ENCODE measurements at places on chromosomes 1 and 21.

GRCh38 chr21:37006486-37007291 lies at the start of gene RIPPLY3:
Gene RIPPLY3, plus strand, starts transcription at chr21:37006702. Its CDS starts 71 bp downstream, at chr21:37006773.
- DNase-seq: no peak

- no peak for DNase-seq
These were observed 380.0 kb upstream of the ADGRL2 start for GRCh38 chr1:81420760-81421159.

- no peak for DNase-seq
These were observed 319.9 kb upstream of the ADAMTS5 start for GRCh38 chr21:27286760-27287159.

- no peak for DNase-seq
These were observed 200.6 kb downstream of the RGS7 start for GRCh38 chr1:241156231-241156965.

DNA sequence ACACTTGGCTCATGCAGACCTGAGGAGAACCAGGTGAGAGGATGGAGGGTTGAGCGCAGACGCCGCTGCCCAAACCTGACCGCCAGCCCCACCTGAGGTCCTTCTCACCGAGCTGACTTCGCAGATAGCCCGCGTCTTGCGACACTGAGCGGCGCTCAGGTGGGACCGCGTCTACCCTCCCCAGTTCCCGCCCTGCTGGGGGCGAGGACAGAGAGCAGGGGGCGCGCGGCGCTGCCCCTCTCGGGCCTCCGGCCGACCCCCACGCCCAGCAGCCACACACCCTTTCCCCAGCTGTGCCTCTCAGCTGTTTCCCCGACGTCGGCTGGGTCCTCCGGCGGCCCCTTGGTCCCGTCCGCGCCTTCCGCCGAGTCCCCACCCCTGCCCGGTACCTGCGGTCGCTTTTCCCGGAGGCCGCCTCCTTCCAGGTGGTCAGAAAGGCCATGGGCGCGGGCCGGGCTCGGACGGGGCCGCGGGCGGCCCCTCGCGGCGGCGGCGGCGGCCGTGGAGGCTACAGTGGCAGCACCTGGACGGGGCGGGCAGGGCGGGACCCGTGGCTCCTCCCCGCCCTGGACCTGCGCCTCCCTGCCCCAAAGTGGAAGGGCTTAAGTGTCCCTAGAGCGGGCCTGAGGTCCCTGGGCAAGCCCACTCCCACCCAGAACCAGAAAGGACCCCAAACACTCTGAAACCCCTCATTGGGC lies 14.4 kb upstream of the TTC39A start:
- DNase-seq: no peak

DNA sequence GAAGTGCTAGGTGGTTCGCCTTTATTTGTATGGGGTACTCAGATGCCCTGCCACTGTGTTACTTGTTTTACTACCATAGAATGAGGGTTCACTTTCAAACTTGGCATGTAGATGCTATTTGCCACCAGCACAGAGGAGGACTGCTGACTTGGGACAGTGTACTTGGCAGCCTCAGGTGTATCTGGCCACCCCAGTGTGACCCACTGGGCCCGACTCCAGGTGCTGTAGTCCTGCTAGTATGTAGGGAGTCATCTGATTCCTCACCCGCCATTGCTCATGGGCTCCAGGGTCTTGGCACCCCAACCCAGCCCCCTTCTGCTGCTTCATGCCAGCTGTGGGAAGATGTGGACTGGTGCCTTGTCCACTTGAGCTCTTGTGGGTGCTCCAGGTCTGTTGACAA lies 40.0 kb downstream of the ZNF678 start:
- DNase-seq: no peak

GRCh38 chr1:55420026-55420425 lies 204.9 kb upstream of the USP24 start:
- no peak for DNase-seq

DNA sequence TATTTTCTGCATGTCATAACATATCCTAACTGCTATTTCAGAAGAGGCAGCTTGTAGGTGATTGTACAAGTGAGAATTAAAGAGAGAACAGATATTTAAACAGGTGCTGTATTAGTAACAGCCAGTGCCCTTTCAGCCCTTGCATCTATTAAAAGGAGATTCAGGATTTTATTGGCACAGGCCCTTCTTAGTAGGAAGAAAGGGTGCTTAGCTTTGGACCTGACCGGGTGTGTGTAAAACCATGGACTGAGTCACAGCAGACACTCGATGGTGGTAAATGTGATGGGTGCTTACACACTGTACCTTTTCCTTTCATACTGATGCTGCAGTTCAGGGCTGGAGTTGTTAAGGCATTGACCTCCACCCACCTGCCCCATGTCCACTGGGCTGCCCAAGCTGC lies 12.7 kb upstream of the CD101 start:
- no peak for DNase-seq

GRCh38 chr1:237838320-237838719 lies 52.4 kb downstream of the ZP4 start:
- no peak for DNase-seq

- no peak for DNase-seq
These were observed 44.0 kb downstream of the ACP6 start for GRCh38 chr1:147626291-147626690.

DNA sequence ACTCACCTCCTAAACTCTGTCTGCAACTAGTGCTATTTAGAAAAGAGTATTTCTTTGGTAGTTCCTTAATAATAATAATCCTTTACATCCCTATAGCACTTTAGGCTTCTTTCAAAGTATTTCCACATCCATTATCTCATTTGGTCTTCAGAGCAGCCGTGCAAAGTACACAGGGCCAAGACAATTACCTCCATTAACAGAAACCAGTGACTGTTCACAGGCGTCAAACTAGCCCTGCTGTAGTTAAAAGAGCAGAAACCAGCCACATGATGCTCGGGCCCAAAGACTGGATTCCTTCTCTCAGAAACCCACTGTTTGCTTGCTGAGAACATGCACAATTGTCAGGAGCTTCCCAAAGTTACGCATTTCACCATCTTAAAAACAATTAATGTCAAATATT lies 396.0 kb upstream of the DAB1 start:
- DNase-seq: no peak

DNA sequence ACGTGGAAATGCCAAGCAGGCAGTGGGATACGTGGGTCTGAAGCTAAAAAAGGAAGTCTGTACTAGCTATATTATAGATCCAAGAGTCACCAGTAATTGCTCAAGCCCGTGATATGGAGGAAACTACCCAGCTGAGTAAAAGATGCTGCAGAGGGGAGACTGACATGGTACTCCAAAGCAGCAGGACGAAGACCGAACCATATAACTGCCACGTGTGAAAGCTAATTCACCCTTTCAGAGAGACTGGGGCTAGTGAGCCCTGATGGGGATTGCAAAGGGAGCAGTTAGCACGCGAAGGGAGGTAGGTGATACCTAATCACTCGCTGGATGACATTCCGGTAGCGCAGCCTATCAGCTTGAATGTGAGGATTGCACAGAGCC lies 316 bp downstream of the AP4B1 start:
- no peak for DNase-seq

DNA sequence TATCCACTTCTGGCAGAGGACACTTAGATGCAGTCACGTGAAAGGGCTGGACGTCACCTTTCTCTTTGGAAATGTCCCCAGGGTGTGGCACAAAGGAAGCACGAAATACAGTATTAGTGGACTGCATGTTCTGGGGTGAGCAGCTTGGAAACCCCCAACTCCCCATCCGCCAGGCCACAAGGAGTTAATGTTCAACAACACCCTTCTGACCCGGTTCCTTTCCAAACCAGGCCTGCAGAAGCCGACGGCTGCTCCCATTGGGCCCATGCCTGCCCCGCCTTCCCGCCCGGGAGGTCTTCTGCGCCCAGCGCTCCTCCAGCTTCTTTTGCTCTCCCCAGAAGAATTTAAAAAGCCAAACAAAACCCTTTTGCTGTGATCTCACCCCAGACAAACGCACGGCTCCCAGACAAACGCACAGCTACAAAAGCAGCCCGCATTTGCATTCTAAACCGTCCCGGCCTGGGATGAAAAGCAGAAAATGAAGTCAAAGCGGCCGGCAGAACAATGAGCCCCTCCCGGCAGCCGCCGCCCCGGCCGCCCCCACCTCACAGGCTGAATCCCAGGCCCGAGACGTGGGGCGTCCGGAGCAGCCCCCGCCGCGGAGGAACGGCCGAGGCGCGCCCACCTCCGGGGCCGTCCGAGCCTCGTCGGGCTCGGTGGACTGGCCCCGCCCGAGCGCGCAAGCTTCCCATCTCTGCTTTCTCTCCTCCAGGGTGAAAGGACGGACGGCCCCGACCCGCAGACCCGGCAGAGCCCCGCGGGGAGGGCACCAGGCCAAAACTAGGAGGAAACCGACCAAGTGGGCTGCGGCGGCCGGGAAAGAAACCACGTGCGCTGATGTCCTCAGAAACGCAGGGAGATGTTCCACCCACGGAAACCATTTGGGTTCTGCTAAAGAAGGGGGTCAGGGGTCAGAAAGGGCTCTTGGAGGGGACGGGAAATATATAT lies 101.9 kb downstream of the PLPP3 start:
- no peak for DNase-seq

- DNase-seq: peak; percentile 18
These were observed 40.8 kb upstream of the DYNLT5 start for GRCh38 chr1:66711420-66711819.

GRCh38 chr1:8348047-8348776 lies 30.3 kb downstream of the SLC45A1 start:
- no peak for DNase-seq

GRCh38 chr1:158516966-158517365 lies 37.2 kb downstream of the OR6Y1 start:
- DNase-seq: no peak

DNA sequence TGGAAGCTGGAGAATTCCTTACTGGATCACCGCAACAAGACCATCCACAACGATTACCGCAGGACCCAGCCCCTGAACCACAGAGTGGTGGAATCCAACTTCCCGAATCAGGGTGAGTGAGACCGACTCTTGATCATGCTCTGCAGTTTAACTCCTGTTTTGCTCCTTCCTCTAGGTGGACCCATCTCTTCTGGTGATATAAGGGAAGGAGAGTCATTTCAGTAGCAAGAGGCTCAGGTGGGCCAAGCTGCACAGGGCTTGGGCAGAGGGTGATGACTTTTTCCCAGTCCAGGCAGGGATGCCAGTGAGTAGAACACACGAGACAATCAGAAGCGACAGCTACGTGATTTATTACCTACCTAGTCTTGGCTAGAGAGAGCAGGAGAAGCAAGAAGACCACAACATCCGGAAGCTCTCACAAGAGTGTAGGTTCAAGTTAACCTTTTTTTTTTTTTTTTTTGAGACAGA lies 25.2 kb downstream of the CA6 start:
- DNase-seq: no peak

GRCh38 chr1:186502087-186502486 lies 41.2 kb upstream of the PDC start:
- DNase-seq: no peak

DNA sequence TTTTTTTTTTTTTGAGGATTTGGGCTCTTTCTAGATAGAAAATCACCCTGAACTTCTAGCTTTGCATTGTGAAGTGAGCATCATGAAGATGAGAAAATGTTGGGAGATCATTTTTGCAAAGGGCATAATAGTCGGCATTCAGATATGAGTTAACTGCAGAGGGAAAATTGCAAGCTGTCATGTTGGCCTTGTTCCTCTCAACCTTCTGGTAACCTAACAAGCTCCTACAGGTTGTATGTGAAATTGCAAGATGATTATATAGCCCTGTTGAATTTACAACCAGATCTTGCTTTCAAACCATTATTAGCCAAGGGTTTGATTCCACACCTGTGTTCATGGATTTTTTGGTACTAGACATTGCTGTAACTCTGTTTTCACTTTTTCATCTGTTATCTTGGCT lies 2.2 kb downstream of the ELOA start:
- peak; percentile 37 for DNase-seq

DNA sequence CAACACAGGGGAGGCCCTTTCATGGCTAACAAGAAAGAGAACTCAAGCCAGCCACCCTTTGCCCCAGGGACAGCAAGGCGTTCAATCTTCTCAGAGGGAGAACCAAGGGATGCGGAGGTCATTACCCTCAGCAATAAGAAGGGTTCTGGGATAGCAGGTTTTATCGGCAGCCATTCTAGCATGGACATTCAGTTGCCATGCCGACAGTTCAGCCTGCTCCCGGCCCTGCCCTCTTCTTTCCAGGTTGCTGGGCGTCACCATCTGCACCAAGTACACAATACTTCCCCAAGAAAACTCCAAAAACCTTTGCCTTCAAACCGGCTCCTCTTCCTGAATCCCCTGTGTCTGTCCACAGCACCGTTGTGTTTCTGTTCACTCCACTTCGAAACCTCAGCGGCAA lies 47.1 kb downstream of the SYT2 start:
- DNase-seq: no peak

GRCh38 chr1:234616644-234617043 lies 6.7 kb upstream of the IRF2BP2 start:
- DNase-seq: no peak

GRCh38 chr1:230145505-230145899 lies 78.5 kb downstream of the GALNT2 start:
- peak; percentile 20 for DNase-seq

DNA sequence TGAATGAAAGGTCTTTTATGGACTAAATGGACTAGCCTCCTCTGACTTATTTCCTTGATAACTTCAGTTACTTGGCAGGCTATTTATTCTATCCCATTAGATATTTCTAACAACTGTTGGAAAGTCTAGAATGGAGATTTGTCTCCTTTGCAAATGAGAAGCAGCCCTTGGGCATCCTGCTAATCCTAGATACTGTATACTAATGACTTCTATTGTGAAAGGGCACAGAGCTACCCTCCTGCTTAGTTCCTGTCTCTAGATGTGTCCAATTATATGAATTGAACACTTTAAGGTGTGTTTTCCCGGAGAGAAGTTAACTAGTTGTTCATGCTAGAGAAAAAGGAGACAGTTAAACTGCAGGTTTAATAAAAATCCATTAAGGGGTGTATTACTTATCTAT lies 10.2 kb upstream of the NCMAP start:
- no peak for DNase-seq

DNA sequence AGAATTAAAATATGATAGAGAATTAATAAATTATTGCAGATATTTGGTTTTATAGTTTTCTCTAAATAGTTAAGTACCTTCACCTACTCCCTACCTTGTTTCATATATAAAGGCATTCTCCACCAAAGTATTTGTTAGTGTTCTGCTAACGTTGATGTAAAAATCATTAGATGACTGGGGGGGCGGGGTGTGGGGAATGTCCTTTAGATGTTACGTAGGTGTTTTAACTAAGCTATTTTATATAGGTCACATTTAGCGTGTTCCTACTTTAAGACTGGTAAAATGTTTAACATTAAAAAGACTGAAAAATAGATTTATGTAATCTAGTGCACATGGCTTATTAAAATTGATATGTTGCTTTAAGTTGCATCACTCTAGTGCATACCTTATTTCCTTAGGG lies 48.6 kb downstream of the PTPRC start:
- no peak for DNase-seq

- DNase-seq: no peak
These were observed 43.0 kb upstream of the TARS2 start for GRCh38 chr1:150444232-150444631.

GRCh38 chr1:185824106-185824505 lies 89.9 kb downstream of the HMCN1 start:
- no peak for DNase-seq
